ENCODE measurements at places on chromosomes 7 and 10.

GRCh38 chr7:111560773-111561653 lies 1.3 kb downstream of the IMMP2L start:
- no peak for DNase-seq

DNA sequence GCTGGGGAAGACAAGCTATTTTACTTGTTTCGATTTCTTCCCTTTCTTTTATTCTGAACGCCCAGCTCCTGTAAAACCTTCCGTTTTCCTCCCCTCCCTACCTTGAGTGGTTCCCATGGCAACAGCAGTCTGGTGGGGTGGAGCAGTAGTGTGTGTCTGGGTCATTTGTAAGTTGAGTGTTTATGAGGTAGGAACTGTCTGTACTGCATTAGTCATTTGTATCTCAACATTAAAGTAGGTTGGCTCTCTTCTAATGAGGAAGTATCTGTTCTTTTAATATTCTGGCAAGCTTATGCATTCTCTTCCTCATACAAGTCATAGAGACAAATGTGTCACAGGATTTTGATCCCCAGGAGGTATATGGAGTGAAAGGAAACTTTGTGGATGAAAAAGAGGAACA lies 85.3 kb upstream of the CCDC6 start:
- no peak for DNase-seq

DNA sequence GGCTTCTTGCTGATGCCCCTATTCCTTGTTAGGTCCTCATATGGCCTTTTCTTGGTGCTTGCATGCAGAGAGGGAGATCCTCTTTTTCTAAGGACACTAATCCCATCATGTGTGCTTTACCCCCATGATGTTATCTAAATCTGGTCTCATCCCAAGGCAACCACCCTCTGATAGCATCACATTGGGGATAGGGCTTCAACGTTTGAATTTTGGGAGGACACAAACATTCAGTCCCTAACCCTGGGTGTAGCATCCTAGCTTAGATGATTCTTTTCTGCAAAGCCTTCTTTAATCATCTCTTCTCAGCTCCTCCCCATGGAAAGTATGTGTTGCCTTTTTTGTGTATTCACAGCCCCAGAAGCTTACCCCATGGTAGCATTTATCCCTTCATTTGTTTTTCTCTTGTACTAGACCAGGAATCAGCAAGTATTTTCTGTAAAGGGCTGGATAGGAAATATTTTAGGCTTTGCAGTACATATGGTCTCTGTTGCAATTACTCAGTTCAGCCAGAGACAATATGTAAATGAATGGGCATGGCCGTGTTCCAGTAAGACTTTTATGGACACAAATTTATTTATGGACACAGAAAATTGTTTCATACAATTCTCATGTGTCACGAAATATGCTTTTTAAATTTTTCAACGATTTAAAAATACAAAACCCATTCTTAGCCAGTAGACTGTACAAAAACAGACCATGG lies 101.5 kb upstream of the CSTF2T start:
- no peak for DNase-seq

GRCh38 chr10:108787932-108788331 lies 1135.4 kb downstream of the XPNPEP1 start:
- no peak for DNase-seq

DNA sequence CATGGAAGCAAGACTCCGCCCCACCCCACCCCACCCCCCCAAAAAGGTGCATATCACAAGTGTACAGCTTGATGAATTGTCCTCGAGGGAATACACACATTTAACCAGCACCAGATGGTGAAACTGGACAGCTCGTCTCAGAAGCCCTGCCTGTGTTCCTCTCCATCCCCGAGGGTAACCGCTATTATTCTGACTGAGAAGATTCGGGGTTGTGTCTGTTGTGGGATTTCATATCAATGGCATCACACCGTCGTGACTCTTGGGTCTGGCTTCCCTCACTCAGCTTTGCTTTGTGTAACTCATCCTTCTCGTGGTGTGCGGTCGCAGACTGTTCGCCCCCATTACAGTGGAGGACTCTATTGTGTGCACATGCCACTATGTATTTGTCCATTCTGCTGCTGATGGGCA lies 18.9 kb downstream of the PODXL start:
- peak; percentile 58 for DNase-seq
